SIG-M5 (cell line): ENCODE measurements at places on chromosomes 11 and 22.

DNA sequence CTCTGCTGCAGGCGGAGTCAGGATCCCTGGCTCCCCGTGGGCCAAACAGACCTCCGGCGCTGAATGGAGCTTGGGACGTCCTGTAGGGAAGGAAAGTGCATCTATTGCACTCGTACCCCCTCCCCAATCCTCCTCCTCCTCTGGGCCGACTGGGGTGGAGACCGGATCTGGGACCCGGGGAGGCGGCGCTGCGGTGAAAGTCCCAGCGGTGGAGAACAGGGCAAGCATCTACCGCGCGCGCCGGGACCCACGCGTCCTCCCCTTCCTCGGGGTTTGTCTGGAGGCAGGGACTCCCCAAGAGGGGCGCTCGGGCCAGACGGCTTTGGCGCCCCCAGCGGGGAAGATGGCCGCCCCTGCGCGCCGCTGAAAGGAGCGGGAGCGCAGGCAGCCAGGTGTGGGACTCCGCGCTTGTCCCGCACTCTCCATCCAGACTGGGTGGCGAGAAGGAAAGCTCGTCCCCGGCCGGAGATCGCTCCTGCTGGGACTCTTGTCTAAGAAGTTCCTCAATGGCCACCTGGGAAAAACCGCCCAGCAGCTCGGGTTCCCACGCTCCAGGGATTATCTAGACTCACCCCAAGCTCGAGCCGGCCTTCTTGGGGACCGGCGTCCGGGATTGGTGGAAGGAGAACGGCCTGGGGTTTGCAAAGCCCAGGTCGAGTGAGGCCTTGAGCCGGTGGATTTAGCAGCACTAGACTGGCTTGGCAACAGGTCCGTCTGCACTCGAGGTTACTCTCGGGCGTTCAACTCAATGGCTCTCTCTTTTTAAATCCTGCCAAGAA is 718 bp downstream of the FADS2 start:
- DNase-seq, result no peak

GRCh38 chr22:24805790-24806662 is at the start of gene SGSM1:
Gene SGSM1, plus strand, starts transcription at chr22:24806211. Its CDS starts 115 bp downstream, at chr22:24806326.
- no peak for DNase-seq

DNA sequence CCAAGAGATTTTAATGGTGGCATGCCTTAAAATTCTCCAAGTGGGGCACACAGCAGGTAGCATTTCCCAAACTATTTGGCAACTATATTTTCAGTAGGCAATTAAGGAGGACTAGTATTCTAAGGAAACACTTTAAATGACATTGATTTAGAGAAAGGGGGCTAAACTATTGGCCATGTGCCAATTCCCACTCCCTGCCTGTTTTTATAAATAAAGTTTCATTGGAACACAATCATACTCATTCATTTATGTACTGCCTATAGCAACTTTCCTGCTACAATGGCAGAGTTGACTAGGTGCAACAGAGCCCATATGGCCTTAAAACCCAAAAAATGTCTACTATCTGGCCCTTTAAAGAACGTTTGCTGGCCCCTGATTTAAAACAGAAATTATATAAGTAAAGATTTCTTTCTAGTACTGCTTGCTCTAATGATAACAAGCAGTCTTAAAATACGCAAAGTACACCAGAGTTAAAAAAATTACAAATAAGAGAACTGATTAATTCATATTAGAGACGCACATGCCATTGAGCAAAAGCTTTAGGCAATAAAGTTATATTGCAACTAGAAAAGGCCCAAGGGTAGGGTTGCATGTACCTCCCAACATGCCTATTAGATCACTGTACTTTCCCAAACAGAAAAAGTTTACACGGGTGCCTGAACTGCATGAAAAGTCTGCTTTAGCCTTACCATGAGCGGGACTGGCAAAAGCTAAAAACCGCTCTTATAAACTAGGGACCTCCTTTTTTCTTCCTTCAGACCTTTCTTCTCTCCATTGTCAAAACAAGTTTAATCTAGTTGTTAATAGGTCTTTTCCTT is 14.2 kb downstream of the E2F8 start:
- no peak for DNase-seq

- DNase-seq, result peak; percentile 38
These were observed at the start of the genes C11orf21 and TSPAN32 for GRCh38 chr11:2301631-2302305. Gene C11orf21, minus strand, starts transcription at chr11:2301918. Its CDS starts 110 bp downstream, at chr11:2301808. Gene TSPAN32, plus strand, starts transcription at chr11:2302013. Its CDS starts 137 bp downstream, at chr11:2302150.

- DNase-seq, result no peak
These were observed 841 bp upstream of the TUB start for GRCh38 chr11:8080069-8080670.

DNA sequence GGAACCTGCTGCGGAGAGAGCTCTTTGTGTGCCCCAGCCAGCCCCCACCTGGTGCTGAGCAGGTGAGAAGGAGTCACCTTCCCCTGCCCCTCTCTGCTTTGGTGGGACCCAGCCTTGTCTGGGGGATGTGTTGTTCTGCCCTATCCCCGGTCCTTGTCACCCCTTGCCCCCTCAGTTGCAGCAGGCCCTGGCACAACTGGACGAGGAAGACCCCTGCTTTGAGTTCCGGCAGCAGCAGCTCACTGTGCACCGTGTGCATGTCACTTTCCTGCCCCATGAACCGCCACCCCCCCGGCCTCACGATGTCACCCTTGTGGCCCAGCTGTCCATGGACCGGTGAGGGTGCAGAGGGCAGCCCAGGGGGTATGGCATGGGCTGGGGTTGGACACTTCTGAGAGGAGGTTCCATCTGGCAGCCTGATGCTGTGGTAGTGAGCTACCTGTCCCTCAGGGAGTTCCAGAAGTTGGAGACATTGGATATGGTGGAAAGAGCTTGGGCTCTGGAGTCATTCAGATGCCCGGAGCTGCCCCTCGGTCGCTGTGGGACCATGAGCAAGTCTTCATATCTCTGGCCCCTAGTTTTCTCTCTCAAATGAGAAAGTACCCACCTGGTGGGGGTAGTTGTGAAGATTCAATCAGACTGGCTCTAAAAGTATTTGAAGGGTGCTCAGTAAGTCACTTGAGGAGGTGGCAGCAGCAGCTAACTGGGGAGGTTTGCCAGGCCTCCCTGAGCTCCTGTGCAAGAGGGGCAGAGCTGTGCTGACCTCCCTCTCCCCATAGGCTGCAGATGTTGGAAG is 4.3 kb downstream of the LARGE2 start:
- no peak for DNase-seq

DNA sequence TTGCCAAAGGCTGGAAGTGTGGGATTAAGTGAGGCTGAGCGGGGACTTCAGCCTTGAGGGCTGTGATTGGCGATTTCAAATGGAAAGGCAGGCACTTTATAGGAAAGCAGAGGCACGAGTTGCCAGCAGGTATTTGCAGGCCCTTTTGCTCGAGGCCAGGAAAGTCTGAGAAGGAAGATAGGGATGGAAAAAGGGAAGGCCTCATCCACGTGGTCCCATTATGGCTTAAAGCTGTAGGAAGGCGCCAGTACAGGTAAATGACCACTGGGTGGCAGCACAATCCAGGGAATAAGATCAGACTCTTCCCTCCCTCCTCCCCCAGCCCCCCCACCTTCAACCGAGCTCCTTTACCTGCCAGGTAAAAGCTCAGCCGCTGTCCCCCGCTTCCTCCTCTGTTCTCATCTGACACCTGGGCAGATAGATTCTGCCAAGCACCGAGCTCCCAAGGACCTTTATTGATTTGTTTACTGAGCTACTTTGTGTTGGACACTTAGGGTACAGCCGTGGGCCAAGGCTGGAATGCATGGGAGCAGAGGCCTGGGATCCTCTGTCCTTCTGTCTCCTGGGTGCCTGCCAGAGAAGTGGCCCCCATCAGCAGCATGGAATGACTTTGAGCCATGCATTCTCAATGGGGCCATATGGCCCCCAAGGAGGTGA is 7.5 kb downstream of the P2RX3 start:
- no peak for DNase-seq

- no peak for DNase-seq
These were observed 872 bp downstream of the TMA7B start for GRCh38 chr22:39960791-39961746.

DNA sequence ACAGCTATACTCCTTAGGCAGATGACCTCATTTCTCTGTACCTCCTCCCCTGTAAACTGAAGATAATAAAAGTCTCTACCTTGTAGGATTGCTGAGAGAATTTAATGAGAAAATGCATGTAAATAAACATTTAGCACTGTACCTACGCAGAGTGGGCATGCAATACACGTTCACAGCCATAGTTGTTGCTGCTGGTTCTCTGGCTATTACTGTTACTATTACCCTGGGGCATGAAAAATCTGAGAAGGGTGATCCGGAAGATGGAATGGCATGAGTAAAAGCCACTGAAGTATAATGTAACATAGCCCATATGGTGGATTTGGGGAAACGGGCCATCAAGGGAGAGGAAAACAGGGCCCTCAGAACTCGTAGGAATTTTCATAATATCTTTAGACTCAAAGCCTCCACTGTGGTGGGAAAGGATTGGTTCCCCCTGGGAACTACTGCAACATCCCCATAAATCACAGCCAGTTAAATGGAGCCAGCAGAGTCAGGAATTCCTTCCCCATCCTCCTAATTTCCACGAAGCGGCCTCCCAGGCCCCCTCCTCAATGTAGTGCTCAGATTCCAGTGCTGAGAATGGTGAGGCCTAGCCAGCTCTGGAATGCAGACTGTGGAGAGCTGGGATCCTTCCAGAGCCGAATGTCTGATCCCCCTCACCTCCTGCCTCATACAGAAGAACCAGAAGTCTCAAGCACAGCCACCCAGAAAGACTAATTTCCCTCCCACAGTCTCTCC is 205.3 kb downstream of the MN1 start:
- DNase-seq, result no peak

GRCh38 chr22:50479721-50480120 is 1.6 kb upstream of the ADM2 start:
- DNase-seq, result no peak

DNA sequence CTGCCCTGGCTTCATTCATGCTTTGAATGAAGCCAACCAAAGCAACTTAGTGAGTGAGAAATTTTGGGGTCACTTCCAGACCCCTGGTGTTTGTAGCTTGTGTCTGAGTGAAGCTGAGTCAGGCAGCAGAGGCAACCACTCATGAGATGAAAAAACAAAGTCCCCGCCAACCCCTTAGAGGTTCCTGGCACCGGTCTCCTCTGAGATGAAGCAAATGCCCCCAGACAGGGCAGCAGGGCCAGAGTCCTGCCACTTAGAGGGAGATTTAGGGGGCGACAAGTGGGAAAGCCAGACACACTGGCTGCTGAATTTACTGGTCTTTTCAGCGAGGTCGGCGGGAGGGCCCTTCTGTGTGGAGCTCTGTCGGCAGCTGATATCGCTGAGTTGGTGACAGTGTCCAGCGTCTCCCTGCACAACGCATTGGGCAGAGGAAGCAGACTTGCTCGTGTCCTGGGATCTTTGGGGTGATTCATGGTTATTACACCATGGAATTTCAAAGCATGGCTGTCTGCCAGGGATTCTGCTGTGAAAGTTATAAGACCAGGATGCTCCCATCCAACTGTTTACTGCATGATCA is 482.6 kb downstream of the MIAT start:
- DNase-seq, result no peak

- no peak for DNase-seq
These were observed 11.2 kb downstream of the LARGE1 start for GRCh38 chr22:33909075-33909458.

DNA sequence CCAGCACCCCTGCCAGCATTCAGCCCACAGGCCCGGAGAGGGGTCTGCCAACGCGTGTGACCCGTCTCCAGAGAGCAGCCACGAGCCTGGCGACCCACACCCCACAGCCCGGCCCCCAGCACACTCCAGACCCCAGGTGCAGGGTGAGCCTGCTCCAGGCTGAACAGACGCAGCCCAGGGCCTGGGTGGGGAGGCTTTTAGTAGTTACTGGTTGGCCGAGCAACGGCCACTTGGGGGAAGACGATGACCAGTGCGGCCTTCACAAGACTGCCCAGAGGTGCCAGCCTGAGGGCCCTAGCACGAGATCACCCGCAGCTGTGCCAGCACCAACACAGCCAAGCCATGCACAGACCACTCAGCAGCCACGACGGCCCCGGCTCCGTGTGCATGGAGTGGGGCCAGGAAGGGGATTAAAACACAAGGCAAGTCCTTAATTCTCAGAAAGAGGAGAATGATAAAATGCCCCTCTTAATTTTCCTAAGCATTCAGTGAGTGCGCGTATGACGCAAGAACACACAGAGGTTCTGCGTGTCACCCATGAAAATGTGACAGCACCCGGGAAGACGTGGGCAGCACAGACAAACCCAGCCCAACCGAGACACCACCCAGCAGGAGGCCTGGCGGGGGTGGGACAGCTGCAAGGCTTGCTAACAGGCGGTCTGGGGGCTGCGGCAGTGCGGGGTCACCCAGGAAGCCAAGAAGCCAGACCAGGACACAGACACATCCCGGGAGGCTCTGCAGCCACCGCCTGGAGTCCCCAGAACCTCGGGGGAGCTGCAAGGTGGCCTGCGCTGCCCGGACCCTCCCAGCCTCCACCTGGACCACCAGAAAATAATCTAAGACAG is 47.6 kb downstream of the BRD1 start:
- no peak for DNase-seq

- no peak for DNase-seq
These were observed 20.4 kb downstream of the CCDC81 start for GRCh38 chr11:86395061-86395551.

DNA sequence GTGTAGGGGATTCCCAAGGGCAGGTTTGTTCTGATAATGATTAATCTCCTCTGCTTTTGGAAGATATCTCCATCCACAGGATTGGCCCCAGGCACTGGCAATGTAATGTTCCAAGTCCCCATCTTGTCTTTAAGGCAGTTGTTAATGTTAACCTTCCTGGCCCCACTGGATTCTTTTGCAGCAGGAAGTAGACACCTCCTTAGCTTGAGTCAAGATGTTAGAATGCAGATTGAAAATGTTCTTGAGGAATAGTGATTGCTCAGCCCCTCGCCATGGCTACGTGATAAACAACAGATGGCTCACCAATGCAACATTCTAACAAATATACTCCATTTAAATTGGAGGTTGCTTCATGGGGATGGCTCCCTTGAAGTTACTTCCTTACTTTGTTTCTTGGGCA is 7.3 kb downstream of the HEPHL1 start:
- no peak for DNase-seq

DNA sequence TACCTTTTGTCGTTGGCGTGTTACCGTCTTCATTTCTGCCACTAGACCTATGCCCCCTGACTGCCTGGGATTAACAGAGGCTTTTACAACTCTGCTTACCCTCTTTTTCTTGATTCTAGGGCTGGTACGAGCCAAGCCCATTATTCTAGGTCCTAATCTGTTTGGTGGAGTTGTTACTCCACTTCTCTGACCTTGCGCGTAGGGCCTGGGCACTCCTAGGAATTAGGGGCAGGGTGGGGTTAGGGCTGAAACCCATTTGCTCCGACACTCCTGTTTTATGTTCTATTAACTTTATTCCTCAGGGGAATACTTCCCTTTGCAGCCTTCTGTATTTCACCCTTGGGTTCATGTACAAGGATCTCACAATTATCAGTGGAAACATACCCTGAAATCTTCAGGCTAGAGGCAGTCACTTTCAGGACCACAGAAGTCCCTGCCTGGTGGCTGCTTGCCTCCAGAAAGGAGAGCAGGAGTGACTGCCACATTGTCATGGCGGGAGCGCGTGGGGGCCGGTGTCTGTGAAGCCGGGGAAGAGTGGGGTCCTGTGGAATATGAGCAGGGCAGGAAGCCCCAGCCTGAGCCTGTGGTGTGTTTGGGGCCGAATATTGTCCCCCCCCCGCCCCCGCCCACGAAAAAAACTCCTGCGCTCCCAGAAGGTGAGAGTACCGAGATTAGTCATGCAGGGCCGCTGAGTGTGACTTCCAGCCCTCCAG is 731 bp upstream of the SLC37A2 start:
- no peak for DNase-seq
